ENCODE measurements at places on chromosomes 7 and 10.

DNA sequence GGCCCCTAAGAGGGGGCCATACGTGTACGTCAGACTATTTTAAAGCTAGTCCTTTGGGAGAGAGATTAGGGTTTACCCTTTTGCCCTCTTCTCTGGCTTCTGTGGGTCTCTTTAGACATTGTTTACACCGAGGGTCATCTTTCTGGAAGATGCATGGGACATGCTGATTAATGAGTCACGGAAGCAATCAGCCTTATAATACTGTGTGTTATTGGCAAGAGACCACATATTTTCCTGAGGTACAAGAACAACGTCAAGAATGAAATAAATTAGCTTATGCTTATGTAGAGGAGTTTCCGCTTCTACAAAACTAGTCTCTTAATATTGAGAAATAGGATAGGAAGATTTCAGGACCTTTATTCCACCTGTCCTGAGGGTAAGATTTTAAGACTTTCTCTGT is 327.7 kb downstream of the BBS9 start:
- no peak for DNase-seq

DNA sequence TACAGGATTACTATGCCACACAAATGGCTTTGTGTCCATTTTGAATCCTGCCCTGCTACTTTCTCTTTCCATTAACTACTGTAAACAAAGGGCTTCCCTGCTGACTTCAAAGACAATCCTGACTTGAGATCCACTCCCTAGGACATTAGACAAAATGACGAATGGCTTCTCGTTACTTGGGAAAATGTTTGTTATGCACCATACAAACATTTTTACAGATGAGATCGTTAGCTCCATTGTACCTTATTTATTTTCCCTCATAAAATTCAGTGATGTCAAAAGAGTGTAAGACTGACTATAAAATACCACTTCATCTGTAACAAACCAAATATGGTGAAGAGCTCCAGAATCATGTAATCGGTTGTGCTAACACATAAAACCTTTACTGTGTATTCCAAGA is 121.8 kb downstream of the CD36 start:
- no peak for DNase-seq

- no peak for DNase-seq
Measured at GRCh38 chr10:110883924-110884323, 12.2 kb downstream of the PDCD4 start.

DNA sequence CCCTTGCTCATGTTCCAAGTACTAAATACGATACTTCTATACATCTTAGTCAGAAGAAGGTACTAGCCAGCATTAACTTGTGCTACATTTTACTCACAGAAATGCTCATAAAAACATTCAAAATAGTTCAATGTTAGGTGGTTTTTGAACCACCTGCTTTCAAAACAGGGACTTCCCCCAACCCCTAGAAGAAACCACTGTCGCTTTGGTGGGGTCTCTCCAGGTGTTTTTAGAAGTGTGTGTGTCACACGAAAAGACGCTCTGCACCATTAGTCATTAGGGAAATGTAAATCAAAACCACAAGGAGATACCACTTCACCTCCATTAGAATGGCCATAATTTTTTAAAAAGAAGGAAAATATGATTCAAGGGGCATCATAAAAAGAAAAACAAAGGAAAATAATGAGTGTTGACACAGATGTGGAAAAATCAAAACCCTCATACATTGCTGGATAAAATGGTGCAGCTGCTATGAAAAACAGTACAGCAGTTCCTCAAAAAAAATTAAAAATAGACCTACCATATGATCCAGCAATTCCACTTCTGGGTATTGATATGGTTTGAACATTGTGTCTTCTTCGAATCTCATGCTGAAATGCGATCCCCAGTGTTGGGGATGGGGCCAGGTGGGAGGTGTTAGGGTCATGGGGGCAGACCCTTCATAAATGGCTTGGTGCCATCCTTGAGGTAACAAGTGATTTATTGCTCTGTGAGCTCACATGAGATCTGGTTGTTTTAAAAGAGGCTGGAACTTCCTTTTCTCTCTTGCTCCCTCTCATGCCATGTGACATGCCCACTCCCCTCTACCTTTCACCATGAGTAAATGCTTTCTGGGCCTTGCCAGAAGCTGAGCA is 74.2 kb downstream of the MALSU1 start:
- no peak for DNase-seq

DNA sequence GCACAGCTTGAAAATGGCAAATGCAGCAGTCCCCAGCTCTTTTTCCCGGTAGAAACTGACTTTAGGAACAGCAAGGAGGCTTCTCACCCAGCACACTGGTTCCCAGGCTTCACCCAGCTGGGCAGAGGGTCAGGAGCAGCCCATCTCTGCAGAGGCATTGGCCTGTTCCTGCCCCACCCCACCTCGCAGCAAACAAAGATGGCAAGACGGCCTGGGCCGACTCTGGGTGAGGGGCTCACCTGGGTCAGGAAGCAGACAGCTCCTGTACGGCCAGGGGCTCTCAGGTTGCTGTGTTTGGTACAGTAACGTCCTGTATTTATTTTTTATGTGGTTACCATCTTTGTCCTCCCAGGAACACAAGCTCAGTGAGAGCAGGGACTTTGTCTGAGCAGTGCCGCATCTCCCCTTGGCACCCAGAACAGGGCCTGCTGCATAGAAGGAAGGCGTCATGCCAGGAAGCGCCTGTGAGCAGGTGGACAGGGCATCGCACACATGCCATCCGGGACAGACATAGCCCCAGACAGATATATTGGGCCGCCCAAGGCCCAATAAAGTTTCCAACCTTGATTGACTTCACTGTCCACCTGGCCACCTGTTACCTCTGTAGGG is 585.0 kb upstream of the FOXK1 start:
- no peak for DNase-seq

Measured in K562 (cell line).